KBM-7 (cell line): ENCODE measurements at places on chromosomes 13 and 19.

DNA sequence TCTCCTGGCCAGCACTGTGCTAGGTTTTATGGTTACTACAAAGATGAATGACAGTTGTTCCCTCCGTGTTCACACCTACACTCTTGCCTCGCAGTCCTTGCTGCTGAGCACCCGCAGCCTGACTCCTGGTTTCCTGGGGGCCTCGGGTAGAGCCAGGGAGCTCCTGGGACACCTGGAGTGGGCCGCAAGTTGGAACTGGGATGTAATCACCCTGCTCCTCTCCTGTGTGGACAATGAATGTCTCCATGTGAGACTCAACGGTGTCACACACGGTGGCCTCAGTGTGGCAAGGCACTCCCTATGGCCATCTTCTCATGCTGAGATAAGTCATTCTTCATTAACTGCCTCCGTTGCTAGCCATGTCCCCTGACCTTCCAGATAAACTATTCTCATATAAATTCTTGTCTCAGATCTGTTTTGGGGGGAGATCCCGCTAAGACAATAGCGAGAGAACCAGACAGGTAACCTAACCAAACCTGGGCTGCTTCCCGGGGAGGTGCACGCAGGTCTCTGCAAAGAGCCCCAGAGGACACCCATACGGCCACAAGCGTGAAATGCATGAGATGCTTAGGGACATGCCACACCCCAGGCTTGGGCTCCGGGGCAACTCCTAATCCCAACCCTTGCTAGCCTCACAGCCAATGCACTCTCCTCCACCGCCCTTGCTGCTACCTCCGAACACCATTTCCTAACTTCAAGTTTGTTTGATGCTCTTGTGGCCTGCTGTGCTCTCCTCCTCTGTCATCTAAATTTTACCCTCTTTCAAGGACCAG lies 87.2 kb upstream of the IRS2 start:
- no peak for DNase-seq

- no peak for DNase-seq
Observed at GRCh38 chr19:10233946-10234345, 2.8 kb upstream of the S1PR2 start.

- peak; percentile 72 for DNase-seq
Observed at GRCh38 chr19:13597640-13598039, 91.4 kb upstream of the CACNA1A start.

GRCh38 chr13:29543230-29544215 lies 52.0 kb downstream of the SLC7A1 start:
- DNase-seq: peak; percentile 5

DNA sequence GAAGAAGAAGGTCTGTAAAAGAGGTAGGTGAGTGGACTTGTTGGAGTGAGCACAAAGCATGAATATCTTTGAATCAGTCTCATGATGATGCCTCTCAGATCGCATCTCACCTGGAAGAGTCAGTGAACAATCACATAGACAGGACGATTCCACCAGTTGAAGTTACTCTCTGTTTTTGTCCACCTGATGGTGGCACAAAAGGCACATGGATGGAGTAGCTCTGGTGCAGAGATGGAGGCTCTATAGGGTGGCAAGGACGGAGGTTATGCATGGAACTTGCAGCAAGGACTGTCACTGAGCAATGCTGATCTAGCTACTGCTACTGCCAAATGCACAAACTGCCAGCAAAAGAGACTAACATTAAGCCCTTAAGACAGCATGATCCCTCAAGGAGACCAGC lies 10.3 kb upstream of the MYCBP2 start:
- DNase-seq: no peak

GRCh38 chr13:23547000-23547590 lies 23.1 kb upstream of the TNFRSF19 start:
- DNase-seq: no peak

GRCh38 chr13:19888799-19889198 lies 25.4 kb upstream of the ZMYM5 start:
- DNase-seq: peak; percentile 24

DNA sequence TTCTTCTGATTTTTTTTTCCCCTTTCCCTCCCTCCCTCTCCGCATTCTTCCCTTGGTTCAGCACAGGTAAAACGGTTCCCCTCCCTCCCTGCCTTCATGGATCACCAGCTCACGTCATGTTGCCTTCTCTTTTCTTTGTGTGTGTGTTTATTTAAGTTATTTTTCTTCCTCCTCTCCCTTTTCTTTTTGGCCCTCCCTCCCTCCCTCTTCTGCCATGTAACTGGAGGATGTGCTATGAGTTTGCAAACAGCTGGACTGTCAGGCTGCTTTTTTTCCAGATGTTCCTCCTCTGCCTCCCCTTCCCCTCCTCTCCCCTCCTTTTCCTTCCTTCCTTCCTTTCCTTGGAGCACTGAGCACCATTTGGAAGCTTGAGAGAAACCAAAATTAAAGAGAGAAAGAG lies 2.0 kb downstream of the LENG9 start:
- no peak for DNase-seq

- no peak for DNase-seq
Observed at GRCh38 chr19:35049456-35049855, 7.9 kb downstream of the HPN start.

GRCh38 chr13:49368688-49369087 lies 75.2 kb downstream of the CAB39L start:
- DNase-seq: no peak

DNA sequence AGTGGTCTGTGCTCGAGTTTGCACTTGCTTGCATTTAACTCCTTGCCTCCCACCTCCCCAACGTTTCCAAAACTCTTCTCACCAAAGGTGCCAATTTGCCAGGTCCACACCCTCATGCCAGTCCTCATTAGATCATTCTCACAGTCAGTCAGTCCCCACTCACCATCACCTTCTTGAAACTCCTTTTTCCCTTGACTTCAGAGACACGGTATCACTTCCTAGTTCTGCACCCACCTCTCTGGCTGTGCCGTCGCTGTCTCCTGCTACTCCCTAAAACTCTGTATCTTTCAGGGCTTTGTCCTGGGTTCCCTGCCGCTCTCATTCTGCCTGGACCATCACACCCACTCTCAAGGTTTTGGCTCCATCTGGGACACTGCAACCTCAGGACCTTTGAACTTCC lies 19.6 kb downstream of the OLFM2 start:
- no peak for DNase-seq
